Kidney (tissue), 22 donors: ENCODE measurements at places on chromosomes 11 and 22.

GRCh38 chr11:132463295-132464002 is 1068.9 kb downstream of the OPCML start:
- no peak for DNase-seq
- no peaks in the 10 kb centered on the region for H3K27me3 ChIP-seq
- H3K27ac ChIP-seq, result no peak overlapping the region

- no peaks in the 10 kb centered on the region for H3K4me1 ChIP-seq
- H3K4me3 ChIP-seq, result no peak overlapping the region
- H3K27ac ChIP-seq, result no peak overlapping the region
- H3K27me3 ChIP-seq, result no peaks in the 10 kb centered on the region
Observed at GRCh38 chr11:18768472-18768901, 23.1 kb downstream of the PTPN5 start.

DNA sequence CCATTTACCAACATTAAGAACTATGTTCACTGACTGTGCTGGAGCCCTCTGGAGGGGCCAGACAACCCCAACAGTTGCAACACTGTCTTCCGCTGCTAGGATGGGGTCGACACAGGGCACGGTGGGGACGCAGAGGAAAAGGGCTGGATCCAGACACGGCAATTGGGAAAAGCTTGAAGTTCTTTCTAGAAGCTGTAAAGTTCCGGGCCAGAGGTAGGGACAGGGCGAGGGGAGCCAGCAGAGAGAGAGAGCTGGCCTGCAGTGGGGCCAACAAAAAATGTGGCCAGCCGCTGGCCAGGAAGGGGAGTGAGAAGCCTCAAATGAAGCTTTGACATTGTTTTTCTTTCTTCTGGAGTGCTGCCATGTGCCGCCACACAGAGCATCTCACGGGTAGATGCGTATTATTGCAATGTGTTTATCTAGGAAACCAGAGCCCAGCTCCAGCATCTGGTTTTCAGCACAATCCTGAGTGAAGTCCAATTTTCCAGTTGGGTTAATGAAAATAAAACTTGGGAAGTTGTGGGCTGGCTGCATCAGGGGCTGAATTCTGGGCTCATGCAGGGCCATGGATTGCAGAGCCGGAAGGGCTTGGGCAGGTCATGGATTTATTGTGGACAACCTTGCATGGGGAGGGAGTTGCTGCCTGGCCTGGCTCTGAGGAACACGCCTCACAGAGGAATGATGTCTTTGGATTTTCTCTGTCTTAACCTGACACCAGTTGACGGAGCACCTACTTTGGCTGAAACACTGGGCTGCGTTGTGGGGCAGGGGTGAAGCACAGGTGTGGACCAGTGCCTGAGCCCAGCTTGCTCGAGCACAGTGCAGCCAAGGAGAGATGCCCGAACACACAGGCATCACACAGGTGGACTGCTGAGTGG is 67.6 kb upstream of the AMPD3 start:
- H3K4me3 ChIP-seq, result no peak overlapping the region
- peaks cover 2% of the 10 kb centered on the region for H3K4me1 ChIP-seq
- H3K27me3 ChIP-seq, result no peaks in the 10 kb centered on the region
- DNase-seq, result no peak
- H3K36me3 ChIP-seq, result no peaks in the 10 kb centered on the region
- H3K27ac ChIP-seq, result no peak overlapping the region

- no peak overlapping the region for H3K27ac ChIP-seq
- no peak for DNase-seq
- no peaks in the 10 kb centered on the region for H3K4me1 ChIP-seq
- no peaks in the 10 kb centered on the region for H3K36me3 ChIP-seq
- H3K27me3 ChIP-seq, result no peaks in the 10 kb centered on the region
Observed at GRCh38 chr22:47333625-47334024, 571.2 kb downstream of the TBC1D22A start.

DNA sequence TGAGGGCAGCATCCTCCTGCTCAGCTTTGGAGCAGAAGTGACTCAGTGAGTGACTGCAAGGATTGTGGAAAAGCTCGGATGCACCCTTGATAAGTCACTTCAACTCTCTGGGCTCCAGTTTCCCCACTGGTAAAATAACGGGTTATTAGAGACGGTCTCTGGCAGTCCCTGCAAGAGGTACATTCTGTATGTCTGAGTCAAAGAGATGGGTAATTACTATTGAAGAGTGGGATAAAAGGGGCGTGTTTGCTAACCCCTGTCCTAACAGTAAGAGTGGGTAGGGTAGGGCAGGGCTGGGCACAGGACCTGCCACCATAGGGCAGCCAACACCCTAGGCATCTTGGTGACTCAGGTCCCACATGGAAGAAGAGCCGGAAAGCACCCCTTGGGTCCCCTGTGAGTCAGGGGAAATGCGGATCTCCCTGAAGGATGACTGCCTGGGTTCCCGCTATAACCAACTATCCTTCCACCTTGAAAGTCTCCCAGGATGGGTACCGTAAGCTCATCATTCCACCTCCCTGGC is 7.3 kb upstream of the AHNAK start:
- peak overlapping the region; percentile 11 for H3K4me3 ChIP-seq
- peaks cover 14% of the 10 kb centered on the region for H3K36me3 ChIP-seq
- no peak for DNase-seq
- peaks cover 54% of the 10 kb centered on the region for H3K4me1 ChIP-seq
- H3K27ac ChIP-seq, result peak overlapping the region; percentile 90

DNA sequence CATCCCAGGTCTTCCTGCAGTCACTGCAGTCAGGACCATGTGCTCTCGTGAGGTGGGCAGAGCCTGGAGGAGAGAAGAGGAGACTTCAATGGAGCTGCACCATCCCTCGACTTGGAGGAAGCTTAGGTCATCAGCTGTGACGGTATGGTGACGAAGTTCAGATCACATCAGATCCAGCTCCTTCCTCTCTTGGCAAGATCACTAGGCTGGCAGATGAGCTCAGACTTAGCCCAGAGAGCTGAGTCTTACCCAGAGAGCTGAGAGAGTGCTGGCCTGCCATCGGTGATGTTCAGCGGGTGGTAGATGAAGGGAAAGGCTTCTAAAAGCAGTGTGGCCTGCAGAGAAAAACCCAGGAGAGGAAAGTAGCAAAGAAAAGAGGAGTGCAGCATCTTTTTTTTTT is 1.8 kb upstream of the SLC15A3 start:
- H3K27ac ChIP-seq, result no peak overlapping the region
- no peak for DNase-seq
- H3K36me3 ChIP-seq, result no peaks in the 10 kb centered on the region

DNA sequence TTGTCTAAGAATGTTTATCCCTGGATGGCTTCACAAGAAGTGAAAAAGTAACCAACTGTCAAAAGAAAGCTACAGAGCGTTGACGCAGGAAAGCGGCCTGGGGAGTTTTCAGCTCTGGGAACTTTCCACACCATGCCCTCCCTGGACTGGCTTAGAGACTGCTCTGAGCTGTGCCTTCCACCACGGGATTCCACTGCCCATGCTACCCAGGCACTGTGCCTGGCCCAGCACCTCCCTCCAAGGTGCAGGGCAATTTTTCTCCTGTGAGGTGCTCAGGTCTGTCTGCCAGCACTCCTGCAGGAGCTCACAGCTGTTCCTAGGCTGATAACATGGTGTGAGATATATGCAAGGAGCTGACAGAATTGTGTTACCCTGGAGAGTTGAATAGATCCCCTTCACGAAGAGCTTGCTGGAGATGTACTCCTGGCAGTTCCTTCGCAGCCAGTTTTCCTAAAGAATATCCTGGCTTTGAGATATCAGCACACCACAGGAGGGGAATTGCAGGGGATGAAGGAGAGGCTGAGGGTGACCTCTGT is 258.3 kb upstream of the B3GAT1 start:
- H3K4me1 ChIP-seq, result no peaks in the 10 kb centered on the region
- no peak for DNase-seq
- H3K36me3 ChIP-seq, result no peaks in the 10 kb centered on the region

DNA sequence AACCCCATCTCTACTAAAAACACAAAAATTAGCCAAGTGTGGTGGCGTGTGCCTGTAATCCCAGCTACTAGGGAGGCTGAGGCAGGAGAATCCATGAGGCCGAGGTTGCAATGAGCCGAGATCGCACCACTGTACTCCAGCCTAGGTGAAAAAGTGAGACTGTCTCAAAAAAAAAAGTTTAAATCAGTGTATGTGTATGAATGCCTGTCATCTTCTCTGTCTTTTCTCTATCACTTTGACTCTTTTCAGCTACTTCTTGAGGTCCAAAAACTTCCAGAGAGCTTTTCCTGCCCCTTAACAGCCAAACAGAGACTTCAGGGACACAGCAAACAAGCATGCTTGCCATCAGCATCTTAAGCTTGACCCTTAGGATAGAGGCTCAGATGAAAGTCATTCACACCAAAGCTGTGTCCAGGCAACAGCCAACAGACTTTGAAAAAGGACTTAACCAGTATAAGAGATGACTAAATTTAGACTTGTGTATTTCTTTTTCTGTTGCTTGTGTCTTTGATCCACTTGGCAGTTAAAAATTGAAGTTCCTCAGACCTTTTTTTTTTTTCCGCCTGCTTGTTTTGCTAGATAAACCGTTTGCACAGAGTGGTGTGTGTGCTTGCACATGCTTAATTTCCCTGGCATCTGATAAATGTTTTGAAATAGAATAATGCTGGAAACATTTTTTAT is 151.9 kb downstream of the DBX1 start:
- H3K27ac ChIP-seq, result no peak overlapping the region
- no peak overlapping the region for H3K4me3 ChIP-seq
- no peak for DNase-seq

DNA sequence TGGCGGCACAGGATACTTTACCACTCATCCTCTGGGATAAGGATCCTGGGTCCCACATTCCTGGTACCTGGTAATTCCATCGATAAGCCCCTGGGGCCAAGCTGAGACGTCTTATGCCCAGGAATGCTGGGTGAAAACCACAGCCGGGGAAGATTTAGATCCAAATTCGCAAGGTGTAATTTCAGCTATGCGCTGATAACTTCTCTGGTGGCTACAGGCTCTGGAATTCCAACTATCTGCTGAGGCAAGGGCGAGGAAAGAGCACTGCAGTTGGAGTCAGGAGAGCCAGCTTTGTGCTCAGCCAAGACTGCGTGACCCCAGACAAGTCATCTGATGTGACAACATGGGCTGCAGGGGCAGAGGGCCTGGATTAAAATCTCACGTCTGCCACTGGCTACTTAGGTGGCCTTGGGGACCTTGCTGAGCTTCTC is 9.9 kb upstream of the MYEOV start:
- no peaks in the 10 kb centered on the region for H3K36me3 ChIP-seq
- H3K4me1 ChIP-seq, result peaks cover 4% of the 10 kb centered on the region
- DNase-seq, result no peak
- H3K4me3 ChIP-seq, result no peak overlapping the region
- no peaks in the 10 kb centered on the region for H3K27me3 ChIP-seq

DNA sequence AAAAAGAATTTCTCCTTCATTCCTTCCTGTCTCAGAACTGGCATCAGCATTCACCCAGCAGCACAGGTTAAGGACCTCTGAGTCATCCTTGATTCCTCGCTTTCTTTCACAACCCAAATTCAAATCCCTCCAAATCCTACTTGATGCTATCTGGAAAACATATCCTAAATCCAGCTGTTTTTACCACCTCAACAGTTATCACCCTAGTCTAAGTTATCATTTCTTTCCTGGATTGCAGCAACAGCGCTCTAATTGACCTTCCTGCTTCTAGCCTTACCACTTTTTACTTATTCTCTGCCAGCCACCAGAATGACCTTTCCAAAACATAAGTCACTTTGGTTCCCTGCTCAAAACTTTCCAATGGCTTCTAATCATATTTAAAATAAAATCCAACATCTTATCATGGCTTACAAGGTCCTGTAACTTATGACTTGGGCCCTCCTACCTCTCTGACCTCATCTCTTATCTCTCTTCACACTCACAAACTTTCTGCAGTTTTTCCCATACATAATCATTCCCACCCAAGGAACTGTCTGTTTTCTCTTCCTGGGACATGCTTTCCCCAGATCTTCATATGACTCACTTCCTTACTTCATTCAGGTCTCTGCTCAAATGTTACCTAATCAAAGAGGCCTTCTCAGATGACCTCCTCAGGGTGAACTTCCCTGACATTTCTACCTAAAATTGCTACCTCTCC is 119.4 kb downstream of the TTC28 start:
- H3K27ac ChIP-seq, result no peak overlapping the region
- no peaks in the 10 kb centered on the region for H3K4me1 ChIP-seq
- H3K4me3 ChIP-seq, result no peak overlapping the region
- H3K36me3 ChIP-seq, result no peaks in the 10 kb centered on the region

DNA sequence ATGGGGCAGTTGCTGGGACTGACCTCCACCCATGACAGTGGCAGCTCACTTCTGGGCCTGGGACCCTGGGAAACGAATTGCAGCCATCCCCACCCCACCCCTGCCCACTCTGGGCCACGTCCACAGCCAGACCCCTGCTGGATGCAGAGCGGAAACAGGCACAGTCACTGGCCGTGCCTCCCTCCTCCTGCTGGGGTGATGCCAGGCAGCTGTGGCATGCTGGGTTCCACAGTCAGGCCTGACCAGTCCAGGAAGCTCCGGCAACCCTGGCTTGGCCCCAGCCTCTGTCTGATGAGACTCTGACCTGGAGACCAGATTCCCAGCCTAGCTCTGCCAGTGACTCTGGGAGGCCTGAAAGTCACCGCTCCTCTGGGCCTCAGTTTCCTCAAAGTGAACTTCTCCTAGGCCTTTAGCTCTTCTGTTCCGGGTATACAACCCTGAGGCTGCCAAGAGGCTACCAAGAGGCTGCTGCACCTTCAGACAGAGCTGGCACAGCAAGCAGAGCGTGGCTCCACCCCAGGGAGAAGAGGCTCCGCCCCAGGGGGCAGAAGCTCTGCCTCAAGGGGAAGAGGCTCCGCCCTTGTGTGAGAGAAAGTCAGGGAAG is 8.9 kb downstream of the SULT4A1 start:
- H3K27ac ChIP-seq, result no peak overlapping the region
- H3K27me3 ChIP-seq, result no peaks in the 10 kb centered on the region
- no peaks in the 10 kb centered on the region for H3K4me1 ChIP-seq
- peak; percentile 41 for DNase-seq
- no peaks in the 10 kb centered on the region for H3K36me3 ChIP-seq
- no peak overlapping the region for H3K4me3 ChIP-seq

DNA sequence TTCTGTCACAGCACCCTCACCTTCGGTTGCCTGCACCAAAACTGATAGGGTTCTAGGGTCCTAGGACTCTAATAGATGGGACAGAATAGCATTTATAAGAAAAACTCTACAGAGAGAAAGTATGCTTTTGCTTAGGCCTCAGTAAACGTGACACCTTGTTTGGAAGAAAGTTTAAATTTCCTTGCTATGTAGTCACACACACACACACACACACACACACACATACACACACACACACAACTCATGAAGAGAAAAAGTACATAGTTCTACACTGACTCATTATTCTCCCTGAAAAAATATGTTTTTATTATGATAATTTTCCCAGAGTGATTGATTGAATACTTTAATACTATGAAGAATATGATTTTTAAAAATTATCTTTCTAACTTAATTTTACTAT is 220.8 kb upstream of the SNX19 start:
- no peak overlapping the region for H3K4me3 ChIP-seq
- H3K27ac ChIP-seq, result no peak overlapping the region
- H3K27me3 ChIP-seq, result no peaks in the 10 kb centered on the region
- no peak for DNase-seq
- no peaks in the 10 kb centered on the region for H3K4me1 ChIP-seq

GRCh38 chr11:16993495-16993894 is 20.7 kb downstream of the PLEKHA7 start:
- H3K4me1 ChIP-seq, result peaks cover 76% of the 10 kb centered on the region
- H3K36me3 ChIP-seq, result no peaks in the 10 kb centered on the region
- no peak for DNase-seq
- H3K27me3 ChIP-seq, result no peaks in the 10 kb centered on the region
- H3K27ac ChIP-seq, result peak overlapping the region; percentile 89

- peak; percentile 31 for DNase-seq
- H3K27ac ChIP-seq, result no peak overlapping the region
- H3K27me3 ChIP-seq, result no peaks in the 10 kb centered on the region
Observed at GRCh38 chr11:111539426-111540113, 950 bp upstream of the LAYN start.

- no peaks in the 10 kb centered on the region for H3K36me3 ChIP-seq
- H3K4me3 ChIP-seq, result no peak overlapping the region
- no peak for DNase-seq
- no peak overlapping the region for H3K27ac ChIP-seq
- H3K4me1 ChIP-seq, result no peaks in the 10 kb centered on the region
Observed at GRCh38 chr11:91641153-91641552, 583.5 kb upstream of the FAT3 start.
